ENCODE measurements at places on chromosomes 11 and 22. TPM values are rescaled to one million over a fixed set of nuclear protein-coding genes. Genes with fewer than 3 reads are reported as not detected.

GRCh38 chr11:56122073-56122472 lies at the start of gene OR8H3:
Gene OR8H3 (plus strand): TSS chr11:56122373. CDS start chr11:56122373, 0 bp downstream.
- no peak for DNase-seq

DNA sequence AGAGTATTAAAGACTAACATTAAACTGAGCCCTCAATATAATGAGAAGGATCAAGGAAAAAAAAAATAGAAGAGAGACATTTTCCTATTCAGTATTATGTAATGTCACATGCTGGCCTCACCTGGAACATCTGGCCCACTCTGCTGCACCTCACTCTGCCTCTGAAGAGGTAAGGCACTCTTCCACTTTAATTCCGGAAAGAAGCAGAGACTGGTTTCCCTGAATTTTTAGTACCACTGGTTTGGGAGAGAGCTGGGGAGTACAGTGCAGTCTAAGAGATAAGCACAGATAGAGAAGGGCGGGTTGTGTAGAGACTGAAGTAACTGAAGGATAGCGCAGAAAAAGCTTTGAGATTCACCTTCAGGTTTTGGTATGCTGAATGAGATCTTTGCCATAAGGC lies 178.7 kb downstream of the SOX6 start:
- DNase-seq, result no peak

- no peak for DNase-seq
Measured at GRCh38 chr11:44923115-44923514, 27.6 kb downstream of the TP53I11 start.

DNA sequence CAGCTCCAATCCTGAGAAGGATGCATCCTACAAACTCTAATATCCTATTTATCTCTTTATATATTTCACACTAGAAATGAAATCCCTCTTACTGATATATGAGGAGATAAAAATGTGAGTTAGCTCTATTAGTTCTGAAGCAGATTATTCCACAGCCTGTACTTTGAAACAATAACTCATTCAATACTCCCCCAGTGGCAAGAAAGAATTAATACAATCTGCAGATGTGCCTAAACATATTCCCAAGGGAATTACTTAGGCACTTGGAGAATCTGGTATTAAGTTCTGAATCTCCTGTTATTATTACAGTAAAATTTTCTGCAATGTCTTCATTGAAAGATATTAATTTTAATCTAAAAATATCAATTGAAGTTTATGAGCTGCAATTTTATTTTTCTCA lies 59.4 kb downstream of the DDI1 start:
- no peak for DNase-seq

GRCh38 chr22:44660051-44660830 lies 41.8 kb upstream of the PRR5 start:
- no peak for DNase-seq

DNA sequence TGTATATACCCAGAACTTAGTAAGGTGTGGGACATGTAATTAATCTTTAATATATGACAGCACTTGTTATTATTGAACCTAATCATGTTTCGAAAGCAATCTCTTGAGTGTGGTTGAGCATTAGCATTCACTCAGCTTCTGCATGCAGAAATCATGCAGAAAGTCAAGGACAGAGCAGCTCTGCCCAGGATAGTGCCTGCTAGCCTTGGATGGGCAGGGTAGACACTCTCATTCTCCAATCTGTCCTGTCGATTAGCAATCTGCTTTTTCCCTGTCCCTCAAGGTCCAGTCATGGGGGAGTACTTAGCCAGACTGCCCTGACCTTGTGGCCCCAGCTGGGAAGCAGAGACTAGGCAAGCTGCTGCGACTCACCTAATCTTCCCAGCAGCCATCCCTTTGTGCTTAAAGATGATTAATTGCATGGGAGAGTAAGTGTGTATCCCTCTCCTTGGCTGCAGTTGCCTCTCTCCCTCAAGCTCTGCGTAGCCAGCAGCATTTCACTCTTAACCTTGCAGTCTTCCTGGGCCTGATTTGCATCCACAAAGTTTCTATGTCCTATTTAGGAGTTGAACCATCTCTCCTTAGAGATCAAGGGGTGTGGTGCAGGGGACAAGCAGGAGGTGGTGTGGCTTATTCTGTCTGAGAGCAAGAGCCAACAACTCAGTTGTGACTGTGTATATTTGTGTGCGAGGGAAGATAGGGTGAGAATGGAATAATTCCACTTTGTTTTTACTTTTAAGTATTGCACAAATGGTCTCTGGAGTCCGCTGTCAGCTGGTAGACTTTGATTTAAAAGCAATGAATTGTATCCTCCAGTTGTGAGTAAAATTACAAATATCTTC lies 101.4 kb downstream of the FDX1 start:
- no peak for DNase-seq

DNA sequence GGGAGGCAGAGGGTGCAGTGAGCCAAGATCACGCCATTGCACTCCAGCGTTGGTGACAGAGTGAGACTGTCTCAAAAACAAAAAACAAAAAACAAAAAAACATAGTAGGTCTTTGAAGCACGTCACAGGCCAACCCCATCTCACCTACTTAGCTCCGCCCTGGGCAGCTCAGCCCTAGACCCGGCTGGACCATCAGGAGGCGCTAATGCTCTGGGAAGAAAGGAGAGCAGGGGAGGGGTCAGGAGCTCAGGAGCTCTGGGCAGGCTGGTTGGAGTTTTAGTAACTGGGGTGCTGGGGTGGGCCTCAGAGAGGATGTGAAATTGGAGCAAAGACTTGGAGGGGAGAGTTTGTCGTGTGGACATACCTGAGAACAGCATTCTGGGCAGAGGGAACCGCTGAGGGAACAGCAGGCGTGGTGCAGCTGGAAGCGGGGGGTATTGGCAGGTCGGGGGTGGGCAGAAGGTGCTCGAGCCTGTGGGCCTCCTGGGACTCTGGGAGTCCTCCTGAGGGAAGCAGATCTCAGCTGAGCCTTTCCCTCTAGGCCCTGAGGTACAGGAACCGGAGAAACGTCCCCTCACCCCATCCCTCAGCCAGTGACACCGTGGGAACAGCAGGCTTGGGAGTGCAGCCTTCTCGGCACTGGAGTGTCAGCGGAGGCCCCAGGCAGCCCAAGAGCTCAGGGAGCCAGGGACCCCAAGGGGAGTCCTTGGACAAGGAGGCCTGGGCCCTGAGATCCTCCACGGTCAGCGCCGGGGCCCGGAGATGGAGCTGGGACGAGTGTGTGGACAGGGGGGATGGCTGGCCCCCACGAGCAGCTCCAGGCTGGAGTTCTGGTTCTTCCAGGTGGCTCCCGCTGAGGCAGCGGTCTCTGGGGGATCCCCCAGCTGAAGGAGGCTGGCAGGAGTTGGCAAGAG lies 2.2 kb upstream of the RPS6KA4 start:
- peak; percentile 28 for DNase-seq

DNA sequence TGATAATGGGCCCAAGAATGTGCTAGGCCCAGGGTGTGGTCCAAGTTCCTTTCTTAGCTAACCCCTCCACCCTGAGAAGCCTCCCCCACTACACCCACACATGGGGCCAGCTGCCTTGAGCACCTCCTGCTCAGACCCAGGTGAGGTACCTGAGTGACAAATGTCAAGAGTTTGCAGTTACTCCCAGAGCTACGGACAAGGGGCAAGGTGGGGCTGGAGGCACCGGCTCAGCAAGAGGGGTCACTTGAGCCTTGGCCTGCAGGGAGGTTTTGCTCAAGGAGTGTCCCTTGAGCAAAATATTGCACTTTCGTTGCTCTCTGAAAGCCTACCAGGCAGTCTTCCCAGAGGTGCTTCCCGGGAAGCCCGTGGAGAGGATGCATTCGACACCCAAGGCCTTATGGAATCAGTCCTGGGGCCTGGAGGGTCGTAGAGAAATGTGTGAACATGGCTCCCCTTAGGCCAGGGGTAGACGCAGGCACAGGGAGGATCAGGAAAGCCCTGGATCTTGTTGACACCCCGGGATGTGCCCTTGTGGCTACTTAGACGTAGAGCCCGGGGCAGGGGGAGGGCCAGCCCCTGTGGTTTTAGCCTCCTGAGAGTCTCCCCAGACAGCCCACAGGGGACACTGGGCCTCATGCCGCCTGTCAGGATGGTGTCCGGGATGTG lies 114.2 kb downstream of the KCNQ1 start:
- DNase-seq, result no peak

GRCh38 chr22:26848244-26848920 lies 191.0 kb downstream of the MIAT start:
- DNase-seq, result no peak

GRCh38 chr11:42013656-42014201 lies 554.3 kb upstream of the LRRC4C start:
- no peak for DNase-seq

DNA sequence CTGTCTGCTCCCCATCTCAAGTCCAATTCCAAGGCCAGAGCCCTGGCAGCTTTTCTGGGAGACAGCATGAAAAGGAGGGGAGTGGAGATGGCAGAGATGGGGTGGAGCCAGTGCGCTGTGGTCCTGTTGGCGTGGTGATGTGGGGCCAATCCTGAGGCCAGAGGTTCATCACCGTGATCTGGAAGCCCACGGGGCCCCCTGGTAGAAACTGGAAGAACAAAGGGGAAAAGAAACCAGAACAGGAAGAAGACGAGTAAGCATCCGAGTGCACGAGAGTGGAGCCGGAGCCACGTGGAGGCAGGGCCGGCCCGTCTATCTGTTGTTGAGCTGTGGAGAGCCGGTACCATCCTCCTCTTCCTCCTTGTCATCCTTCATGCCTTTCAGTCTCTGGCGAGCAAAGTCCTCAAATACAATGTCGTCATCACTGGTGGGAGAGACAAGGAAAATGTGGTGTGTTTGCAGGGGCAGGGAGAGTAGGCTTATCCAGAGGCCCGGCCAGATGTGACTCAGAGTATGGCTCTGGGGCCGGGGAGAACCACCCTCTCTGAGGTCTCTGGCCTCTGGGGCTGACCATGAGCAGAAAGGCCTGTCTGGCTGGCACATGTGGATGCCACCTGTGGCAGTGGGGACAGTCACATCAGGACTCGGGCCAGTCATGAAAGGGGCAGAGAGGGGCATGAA lies 25.4 kb downstream of the TPBGL start:
- no peak for DNase-seq

GRCh38 chr11:60821827-60822599 lies 19.9 kb upstream of the CCDC86 start:
- no peak for DNase-seq

- no peak for DNase-seq
Measured at GRCh38 chr11:134513585-134514120, 101.6 kb upstream of the B3GAT1 start.

- no peak for DNase-seq
Measured at GRCh38 chr22:45451972-45452371, 38.5 kb downstream of the RIBC2 start.

GRCh38 chr11:18374956-18375355 lies 19.4 kb upstream of the LDHA start:
- DNase-seq, result no peak

GRCh38 chr11:13111813-13112130 lies 102.7 kb downstream of the RASSF10 start:
- no peak for DNase-seq

- peak; percentile 73 for DNase-seq
Measured at GRCh38 chr22:37639070-37639760, at the start of gene SH3BP1. Gene SH3BP1 (plus strand): TSS chr22:37639669. CDS start chr22:37639788, 119 bp downstream.

GRCh38 chr22:37357446-37358075 lies 69.7 kb downstream of the ELFN2 start:
- no peak for DNase-seq

DNA sequence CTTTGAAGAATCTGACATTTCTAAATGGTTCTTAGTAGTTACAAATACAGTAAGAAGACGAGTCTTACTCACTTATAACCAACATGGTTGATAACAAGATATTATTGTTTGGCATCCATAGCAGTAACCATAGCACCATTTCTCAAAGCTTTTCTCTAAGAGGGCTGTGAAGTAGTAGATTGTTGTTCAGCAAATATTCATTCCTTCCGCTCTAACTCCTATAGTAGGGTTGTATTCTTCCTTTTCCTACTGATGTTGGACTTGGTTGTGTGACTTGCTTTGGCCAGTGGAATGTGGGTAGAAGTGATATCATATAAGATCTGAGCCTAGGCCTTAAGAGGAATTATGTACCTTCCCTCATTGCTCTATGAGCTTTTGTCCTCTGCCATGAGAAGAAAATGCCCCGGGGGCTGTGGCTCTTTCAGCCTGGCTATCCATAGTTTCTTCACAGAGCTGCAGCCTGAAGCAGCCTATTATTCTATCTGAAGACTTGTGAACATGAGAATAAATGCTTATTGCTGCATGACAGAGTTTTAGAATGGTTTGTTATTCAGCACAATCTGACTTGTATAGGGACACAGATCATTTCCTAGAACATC lies 28.9 kb upstream of the ZBED5 start:
- DNase-seq, result no peak

- peak; percentile 77 for DNase-seq
Measured at GRCh38 chr11:46331282-46331984, 15.8 kb upstream of the DGKZ start.

- no peak for DNase-seq
Measured at GRCh38 chr11:127474766-127475165, 474.2 kb upstream of the KIRREL3 start.

DNA sequence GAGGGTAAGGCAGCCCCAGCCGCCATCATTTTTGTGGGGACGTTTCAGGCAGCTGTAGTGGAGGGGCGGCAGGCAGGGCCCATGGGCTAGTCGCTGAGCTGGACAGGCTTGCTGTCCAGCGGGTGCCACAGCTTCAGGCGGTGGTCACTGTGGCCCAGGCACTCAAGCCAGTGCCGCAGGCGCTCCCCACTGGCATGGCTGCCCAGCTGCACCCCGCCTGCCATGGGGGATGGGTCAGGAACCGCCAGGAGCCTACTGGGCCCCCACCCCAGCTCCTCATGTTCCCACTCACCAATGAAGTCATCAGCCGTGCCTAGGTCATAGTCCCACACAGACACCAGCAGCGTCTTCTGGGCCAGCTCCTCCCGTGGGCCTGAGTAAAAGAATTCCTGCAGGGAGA lies 6.0 kb downstream of the NDUFV1 start:
- DNase-seq, result no peak

- no peak for DNase-seq
Measured at GRCh38 chr11:65065851-65066250, 7.5 kb upstream of the NAALADL1 start.

DNA sequence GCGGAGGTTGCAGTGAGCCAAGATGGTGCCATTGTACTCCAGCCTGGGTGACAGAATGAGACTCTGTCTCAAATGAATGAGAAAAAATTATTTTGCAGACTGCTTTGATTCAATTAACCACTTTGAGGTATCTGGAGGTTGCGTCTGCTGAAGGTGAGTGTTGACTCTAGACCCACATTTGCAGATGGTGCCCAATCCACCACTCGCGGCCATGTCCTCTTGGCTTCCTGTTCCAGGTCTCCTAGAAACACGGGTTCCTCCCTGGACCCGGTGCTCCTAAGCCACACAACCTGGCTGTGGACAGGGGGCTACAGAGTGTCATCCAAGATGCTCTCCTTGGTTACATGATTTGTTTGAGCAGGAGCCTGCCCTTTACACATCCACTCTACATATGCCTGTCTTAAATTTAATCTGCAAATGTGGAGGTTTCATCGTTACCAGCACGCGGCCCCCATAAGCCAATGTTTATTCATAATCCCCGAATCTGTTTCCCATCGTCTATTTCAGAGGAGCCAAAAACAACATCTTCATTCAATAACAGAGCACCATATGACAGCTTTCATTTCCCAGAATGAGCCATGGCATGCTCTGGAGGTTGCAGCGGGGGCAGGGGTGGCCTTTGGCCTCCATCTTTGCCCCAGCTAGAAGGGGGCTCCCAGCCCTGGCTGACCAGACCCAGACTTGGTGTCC lies 377.2 kb downstream of the CTTN start:
- no peak for DNase-seq

The APOL5 gene
- total RNA-seq, result not detected

The CRY2 gene
- total RNA-seq, result 26.3 TPM

The LDHA gene
- 948 TPM for total RNA-seq

The SAA2 gene
- total RNA-seq, result 0.27 TPM

The CRYBB2 gene
- 0.45 TPM for total RNA-seq

The WNT11 gene
- total RNA-seq, result not detected

The TMEM45B gene
- total RNA-seq, result 0.94 TPM

The ZC3H7B gene
- total RNA-seq, result 48.9 TPM

The ACCS gene
- total RNA-seq, result 11.7 TPM

The TBX10 gene
- total RNA-seq, result not detected

The ESAM gene
- total RNA-seq, result 0.19 TPM

The CDC42EP2 gene
- total RNA-seq, result 0.67 TPM
